Suppressor macrophage treated with lipopolysaccharide for 1 hour (primary cell): ENCODE measurements at places on chromosomes 7 and 10.

DNA sequence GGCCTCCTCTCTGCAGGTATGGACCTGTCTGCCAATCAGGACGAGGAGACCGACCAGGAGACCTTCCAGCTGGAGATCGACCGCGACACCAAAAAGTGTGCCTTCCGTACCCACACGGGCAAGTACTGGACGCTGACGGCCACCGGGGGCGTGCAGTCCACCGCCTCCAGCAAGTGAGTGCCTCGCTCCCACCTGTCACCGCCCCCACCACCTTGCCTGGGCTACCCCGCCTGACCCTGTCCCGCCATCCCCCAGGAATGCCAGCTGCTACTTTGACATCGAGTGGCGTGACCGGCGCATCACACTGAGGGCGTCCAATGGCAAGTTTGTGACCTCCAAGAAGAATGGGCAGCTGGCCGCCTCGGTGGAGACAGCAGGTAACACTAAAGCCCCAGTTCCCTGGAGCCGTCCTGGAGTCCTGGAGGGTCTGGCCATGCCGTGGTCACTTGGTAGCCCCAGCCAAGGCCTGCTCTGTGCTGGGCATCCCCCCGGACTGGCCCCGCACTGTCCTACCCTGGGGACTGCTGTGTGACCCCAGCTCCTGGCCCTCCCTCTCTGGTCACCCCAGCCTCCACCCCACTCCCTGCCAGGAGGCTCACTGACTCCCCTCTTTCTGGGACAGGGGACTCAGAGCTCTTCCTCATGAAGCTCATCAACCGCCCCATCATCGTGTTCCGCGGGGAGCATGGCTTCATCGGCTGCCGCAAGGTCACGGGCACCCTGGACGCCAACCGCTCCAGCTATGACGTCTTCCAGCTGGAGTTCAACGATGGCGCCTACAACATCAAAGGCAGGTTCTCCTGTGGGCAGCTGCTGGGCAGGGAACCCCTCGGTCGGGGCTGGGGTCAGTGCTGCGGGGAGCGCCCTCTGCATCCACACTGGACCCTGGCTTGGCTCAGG, 178.0 kb downstream of the RNF216 start:
- DNase-seq: no peak

DNA sequence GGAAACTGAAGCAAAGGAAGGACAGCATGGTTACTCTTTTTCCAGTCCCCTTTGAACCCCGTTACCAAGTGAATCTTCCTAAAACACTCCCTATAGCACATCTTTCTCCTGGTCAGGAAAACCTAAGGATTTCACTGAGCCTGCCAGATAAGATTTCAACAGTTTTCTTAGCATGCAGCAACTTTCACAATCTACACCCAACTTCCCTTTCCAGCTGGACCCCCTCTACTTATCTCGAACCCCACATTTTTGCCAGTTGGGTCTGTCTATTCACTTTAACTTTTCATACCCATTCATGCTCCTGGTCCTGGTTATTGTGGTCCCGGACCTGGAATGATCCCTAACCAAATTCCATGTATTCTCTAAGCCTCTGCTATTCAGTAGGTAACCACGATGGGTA, 14.9 kb upstream of the CPVL start:
- DNase-seq: no peak

GRCh38 chr10:76632767-76633051, 1004.9 kb downstream of the KCNMA1 start:
- no peak for DNase-seq

DNA sequence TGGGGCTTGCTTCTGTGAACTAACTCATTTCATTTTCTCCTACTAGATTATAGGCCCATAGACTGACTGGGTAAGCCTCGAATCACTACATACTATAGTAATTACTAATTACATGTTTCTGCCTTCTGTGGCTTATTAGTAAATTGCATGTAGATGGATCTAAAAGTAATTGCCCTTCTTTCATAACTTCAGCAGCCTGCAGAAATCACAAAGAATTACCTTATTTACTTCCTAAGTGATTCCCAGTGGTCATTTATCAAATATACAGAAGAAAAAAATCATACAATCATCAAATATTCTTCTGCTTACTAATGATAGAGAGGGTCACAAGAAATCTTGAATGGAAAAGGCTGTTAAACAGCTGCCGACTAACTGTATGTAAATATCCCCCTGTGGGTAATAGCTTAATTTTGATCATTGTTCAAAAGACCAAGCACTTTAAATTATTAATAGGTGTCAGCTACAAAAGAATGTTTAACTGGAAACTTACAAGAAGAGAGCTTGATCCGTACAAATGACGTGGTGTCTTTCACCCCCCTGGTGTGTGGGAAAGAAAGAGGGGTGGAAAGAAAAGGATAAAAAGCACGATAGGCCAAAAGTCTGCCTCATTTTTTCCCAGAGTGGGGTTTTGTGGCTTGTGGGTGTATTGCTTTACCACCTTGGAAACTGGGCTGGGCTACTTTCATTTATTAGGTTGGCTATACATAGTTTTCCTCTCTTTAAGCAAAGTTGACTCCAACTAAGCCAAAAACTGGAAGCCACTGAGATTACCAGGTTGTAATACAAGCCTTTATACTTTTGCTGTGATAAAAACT, 361.8 kb upstream of the ZMIZ1 start:
- DNase-seq: no peak

- no peak for DNase-seq
Observed at GRCh38 chr7:36711256-36711655, 13.0 kb downstream of the AOAH start.

- DNase-seq: no peak
Observed at GRCh38 chr10:88680958-88681357, 16.7 kb downstream of the LIPF start.

GRCh38 chr7:120996988-120997345, 8.5 kb downstream of the CPED1 start:
- no peak for DNase-seq

- DNase-seq: peak; percentile 67
Observed at GRCh38 chr7:64888901-64889685, 14.0 kb upstream of the ZNF273 start.

DNA sequence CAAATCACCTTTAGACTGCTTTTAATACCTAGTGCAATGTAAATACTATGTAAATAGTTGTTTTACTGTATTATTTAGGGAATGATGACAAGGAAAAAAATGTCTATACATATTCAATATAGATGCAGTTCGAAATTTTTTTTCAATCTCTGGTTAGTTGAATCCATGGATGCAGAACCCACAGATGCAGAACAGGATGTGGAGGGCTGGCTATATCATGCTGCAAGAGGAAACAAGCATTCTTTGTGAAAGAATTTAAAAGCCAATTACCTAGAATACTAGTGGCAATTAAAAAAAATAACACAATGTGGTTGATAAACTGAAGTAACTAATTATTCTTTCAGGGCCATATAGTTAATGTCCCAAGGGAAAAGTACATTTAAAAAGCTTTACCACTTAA, 170.4 kb downstream of the ZNF438 start:
- DNase-seq: no peak

GRCh38 chr10:61634746-61635145, 28.0 kb upstream of the CABCOCO1 start:
- no peak for DNase-seq

GRCh38 chr7:154750353-154750801, 252.5 kb downstream of the PAXIP1 start:
- DNase-seq: no peak

GRCh38 chr10:4501306-4501705, 324.7 kb upstream of the AKR1E2 start:
- DNase-seq: no peak

DNA sequence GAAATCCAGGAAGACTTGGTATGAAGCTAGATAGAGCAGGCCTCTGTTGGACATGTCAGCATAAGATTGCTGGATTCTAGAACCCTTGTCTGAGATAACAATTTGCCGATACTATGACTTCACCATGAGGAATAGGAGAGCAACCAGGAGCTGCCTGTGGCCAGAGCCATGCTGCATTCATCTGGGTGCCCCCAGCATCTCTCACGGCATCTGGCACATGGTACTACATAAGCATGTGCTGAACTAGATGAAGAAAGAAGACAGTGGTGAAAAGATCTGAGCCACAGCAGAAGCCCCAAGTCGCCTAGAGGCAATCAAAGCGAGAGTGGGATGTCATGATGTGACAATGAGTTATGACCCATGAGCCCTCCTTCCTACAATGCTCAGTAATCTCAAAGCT, 19.5 kb downstream of the GOT1 start:
- no peak for DNase-seq

- no peak for DNase-seq
Observed at GRCh38 chr7:36638586-36639263, 85.6 kb downstream of the AOAH start.

DNA sequence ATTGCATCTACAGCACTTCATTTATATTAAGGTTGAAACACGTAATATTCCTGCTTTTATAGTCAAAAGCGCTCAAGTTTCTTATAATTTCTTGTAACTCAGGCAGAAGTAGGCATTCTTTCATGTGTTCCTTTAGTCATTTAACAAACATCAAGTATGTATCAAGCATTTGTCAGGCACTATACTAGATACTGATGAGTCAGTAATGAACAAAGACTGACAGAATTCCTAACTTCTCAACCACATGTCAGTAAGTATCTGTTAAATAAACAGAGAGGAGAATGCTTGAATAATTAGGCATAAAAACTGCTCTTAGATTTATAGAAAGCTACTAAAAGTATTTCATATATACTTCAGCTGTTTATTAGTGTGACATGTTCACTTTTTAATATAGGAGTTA, 9.9 kb downstream of the CRPPA start:
- DNase-seq: no peak

GRCh38 chr10:103512591-103513379, 19.3 kb downstream of the NEURL1 start:
- DNase-seq: no peak

DNA sequence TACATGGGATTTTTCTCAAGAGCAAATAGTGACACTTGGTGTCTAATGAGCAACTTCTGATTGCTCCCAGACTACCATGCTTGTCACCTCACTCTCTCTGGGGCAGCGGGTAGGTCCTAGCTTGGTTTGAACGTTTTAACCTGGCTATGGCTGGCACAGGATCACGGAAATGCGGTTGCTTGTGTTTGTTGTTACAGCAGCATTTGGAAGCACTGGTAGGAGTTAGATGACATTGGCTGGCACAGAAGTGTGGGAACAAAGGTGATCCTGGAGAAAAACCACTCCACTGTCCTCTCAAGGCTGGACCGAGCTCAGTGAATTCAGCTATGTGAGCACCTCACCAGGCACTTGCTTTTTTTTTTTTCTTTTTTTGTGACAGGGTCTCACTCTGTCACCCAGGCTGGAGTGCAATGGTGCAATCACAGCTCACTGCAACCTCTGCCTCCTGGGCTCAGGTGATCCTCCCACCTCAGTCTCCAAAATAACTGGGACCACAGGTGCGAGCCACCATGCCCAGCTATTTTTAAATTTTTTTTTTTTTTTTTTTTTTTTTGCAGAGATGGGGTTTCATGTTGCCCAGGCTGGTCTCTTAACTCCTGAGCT, 3.5 kb upstream of the PFKFB3 start:
- DNase-seq: no peak

DNA sequence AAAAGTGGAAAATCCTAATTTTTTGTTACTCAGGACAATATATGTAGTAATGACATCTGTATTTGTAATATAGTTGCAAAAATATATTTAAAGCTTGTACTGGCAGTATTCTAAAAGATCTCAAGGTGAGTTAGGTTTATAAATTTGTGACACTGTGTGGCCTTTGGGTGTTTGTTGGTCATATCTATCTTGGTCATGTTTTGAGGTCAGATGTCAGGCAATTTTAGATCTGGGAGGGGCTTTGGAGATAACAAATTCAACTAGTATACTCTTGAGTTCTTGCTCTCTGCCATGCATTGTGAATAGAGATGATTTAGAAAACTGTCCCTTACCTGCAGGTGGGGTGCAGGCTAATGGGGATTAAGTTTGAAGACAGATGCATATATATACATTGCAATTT, 3.1 kb downstream of the TBC1D12 start:
- DNase-seq: no peak

DNA sequence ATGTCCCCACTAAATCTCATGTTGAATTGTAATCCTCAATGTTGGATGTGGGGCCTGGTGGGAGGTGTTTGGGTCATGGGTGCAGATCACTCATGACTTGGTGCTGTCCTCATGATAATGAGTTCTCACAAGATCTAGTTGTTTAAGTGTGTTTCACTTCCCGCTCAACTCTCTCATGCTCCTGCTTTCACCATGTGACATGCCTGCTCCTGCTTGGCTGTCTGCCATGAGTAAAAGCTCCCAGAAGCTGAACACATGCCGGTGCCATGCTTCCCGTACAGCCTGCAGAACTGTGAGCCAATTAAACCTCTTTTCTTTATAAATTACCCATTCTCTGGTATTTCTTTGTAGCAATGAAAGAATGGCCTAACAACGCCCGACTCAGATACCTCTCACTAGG, 6.2 kb upstream of the PSTK start:
- DNase-seq: peak; percentile 40

DNA sequence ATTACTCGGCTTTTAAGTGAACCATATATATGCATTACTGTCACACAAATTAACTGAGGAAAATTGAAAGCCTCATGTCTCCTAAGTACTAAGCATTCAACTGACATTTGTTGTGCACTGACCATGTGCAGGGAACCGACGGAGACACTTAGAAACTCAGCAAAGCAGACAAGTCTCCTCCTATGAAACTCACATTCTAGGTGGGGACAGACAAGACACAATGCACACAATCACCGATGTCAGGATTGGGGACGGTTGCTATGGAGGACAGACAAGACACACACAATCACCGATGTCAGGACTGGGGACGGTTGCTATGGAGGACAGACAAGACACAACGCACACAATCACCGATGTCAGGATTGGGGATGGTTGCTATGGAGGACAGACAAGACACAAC, 134.0 kb downstream of the PTPRN2 start:
- DNase-seq: no peak

DNA sequence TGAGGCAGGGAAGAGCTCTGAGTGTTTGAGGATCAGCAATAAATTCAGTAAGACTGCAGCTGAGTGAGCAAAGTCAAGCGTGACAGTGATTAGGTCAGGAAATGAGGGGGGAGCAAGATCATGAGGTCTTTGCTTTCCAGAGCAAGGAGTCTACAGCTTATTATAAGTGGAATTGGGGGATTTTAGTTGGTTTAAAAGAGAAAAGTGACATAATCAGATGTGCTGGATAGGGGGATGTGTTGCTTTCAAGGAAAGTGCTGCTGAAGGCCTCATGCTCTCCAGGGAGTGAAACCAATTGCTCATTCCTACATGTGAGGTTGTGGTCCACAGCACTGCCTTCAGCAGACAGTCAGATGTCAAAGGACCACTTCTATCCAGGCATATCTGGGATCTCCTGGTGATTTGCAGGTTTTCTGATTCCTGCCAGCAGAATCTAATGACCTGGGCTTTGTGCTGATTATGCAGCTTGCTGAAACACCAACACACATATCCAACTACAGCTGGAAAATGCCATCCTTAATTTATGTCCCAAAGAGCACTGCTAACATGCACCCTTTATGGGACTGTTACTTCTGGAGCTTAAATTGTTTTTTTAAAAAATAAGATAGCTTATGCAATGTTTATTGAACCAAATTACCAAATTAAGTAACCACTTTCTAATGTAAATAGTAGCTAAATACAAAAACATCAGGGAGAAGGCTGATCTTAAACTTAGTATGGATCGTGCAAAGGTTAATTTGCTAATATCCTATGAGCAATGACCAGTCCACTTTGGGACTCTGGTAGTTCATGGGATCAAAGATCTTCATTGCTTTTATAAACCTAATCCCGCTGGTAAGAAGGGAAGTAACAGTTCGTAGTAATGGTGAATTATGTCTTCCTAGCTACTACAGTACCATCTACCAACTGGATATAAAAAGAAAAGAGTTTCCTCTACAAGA, 607.6 kb downstream of the KCNMA1 start:
- DNase-seq: peak; percentile 20
